ENCODE measurements at places on chromosomes 3 and 15. TPM values are rescaled to one million over a fixed set of nuclear protein-coding genes. Genes with fewer than 3 reads are reported as not detected.
A peak's percentile ranks its signal among the peaks of the same experiment; 100 is the strongest.

Gene TBC1D5
- 107 TPM for total RNA-seq

Gene EPHB1
- 0.32 TPM for total RNA-seq

GRCh38 chr3:132034097-132034485 lies 723 bp downstream of the CPNE4 start:
- no peak for DNase-seq

GRCh38 chr3:149163066-149163465 lies 33.6 kb downstream of the HPS3 start:
- DNase-seq = no peak

GRCh38 chr15:52068004-52068615 lies 44.5 kb downstream of the BCL2L10 start:
- DNase-seq = no peak

DNA sequence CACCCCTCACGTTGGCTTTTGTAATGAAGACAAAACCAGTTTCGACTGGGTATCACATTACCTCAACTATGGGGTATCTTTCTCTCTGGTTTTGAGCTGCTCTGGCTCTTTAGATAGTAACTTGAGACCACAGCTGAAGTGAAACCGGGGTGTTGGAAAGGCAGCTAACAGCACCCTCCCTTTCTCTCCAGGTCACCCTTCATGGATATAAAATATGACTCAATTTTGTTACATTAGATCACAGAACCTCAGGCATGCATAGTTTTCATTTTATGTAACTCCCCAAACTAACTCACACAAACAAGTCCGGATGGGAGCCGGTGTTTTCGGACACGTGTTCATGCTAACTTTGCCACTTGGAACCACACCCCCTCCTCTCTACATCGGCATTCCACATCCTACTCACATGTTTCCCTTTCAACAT lies 90.7 kb downstream of the NR2F2 start:
- DNase-seq = peak; percentile 57

DNA sequence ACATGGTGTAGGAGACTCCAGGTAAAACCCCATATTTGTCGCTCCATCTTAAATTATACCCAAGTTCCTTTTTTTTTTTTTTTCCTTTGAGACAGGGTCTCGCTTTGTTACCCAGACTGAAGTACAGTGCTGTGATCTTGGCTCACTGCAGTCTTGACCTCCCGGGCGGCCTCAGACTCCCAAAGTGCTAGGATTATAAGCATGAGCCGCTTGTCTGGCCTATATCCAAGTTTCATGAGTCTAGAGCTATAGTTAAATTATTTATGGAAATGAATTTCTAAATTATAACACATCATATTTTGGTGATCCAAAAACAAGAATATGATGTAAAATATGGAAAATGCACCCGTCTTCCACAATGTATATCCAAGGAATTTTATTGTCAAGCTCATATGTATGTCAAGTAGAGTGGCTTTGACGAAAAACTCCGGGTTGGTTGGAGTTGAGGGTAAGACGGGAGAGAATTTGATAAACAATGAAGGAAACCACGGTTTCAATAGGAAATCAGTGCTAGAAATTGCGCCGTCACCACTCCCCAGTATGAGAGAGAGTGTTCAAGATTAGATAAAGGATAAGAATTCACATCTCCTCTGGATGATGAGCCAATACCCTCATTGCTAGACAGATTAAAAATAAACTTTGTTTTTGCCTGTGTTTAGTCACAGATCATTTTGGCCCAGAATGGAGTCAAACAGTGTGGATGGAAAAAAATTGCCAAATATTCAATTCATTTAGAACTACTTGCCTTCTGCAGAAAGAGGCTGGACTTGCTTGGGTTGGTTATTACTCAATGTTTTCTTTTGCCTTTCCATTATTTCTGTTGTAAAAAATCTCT lies 209.2 kb upstream of the NR2F2 start:
- DNase-seq = peak; percentile 28

- DNase-seq = no peak
These were observed 50.0 kb downstream of the SELENOT start for GRCh38 chr3:150653110-150653561.

GRCh38 chr3:37171144-37171543 lies 3.2 kb downstream of the LRRFIP2 start:
- no peak for DNase-seq

Measured in fibroblast of villous mesenchyme (primary cell).